Activated CD4-positive, CD25-positive, alpha-beta regulatory T cell treated with anti-CD3 and anti-CD28 coated beads, Interleukin-2, amount 50 U/mL, for 16 hours (primary cell): ENCODE measurements at places on chromosomes 13 and 19.

GRCh38 chr13:104442536-104442935, 1376.3 kb upstream of the SLC10A2 start:
- no peak for DNase-seq

DNA sequence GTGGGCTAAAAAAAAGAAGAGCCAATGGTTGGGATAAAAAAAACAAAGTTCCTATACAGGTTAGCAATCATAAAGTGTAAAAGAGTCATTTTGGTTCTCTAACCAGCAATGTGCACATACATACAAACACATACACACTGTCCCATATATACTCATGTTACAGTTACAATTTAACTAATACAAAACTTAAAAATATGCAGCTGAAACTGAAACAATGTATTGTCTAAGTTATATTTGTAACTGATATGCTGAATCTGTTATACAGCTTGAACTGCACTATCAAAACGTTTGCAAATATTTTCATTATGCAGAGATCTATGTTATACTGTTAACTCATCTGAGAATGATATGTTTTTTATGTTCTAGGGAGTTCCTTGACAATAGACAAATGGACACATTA, 173.7 kb downstream of the KLF12 start:
- no peak for DNase-seq

DNA sequence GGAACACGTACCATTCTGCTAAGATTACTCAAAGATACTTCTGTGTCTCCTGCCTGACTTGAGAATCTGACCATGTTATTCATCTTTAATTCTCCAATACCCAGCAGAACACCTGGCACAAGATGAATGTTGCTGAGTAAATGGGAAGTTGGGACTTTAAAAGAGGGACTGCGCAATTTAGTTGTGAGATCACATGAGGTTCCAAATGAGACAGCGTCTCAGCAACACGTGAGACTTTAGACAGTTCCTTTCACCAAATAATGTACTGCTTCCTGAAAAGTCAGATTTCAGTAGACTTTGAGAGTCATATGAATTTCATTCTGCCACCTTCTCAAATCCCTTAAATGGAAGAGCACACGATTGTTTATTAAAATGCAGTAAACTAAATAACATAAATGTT, 36.7 kb downstream of the DOCK9 start:
- no peak for DNase-seq

DNA sequence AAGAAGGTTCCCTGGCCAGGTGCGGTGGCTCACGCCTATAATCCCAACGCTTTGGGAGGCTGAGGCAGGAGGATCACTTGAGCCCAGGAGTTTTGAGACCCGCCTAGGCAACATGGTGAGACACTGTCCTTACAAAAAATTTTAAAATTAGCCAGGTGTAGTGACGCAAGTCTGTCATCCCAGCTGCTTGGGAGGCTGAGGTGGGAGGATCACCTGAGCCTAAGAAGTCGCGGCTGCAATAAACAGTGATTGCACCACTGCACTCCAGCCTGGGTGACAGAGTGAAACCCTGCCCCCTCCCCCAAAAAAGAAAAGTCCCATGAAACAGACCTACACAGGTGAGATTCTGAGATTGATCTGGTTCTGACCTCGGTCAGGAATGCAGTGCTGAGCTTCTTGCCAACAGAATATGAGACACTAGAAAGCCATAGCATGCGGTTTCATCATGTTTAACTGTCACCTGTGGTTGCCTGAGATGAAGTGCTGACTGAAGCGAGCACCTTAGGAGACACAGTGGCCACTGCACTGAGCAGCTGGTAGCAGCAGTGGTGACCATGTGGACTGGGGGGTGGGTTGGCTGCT, 2.0 kb upstream of the A1BG start:
- no peak for DNase-seq

- DNase-seq = no peak
These were observed 1046.9 kb downstream of the UQCRFS1 start for GRCh38 chr19:28166025-28166424.

DNA sequence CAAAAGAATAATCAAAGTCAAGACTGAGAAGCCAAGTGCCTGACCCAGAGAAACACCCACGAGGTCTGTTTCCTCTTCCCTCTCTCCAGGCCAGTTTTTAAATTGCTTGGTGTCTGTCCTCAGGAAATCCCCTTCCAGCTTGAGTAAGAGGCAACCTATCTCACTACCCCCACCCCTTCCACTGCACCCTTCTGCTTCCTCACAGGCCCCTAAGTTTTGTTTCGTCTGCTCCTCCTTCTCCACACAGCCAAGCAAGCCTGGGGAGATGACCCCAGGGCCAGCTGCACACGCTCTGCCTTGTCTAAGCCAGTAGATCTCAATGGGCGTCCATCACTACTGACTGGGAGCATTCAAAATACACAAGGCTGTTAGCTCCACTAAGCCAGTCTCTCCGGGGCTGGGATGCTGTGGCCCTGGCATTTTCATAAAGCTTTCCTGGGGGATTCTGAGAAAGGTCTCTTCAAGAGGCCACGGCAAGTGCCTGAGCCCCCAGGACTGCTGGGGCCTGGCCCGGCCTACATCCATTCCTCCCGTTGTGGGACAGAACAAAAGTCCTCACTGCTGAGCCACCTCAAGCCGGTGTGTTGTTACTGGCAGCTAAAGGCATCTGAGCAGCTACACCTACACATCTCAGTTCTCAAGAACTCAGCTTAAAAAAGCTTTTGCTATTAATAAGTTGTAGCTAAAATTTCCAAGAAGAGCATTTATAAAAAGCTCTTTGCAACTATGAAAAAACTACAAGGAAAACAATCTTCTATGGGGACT, 14.9 kb upstream of the IL4I1 start:
- DNase-seq = no peak

- no peak for DNase-seq
These were observed 1.3 kb downstream of the TRIP10 start for GRCh38 chr19:6740589-6741343.

DNA sequence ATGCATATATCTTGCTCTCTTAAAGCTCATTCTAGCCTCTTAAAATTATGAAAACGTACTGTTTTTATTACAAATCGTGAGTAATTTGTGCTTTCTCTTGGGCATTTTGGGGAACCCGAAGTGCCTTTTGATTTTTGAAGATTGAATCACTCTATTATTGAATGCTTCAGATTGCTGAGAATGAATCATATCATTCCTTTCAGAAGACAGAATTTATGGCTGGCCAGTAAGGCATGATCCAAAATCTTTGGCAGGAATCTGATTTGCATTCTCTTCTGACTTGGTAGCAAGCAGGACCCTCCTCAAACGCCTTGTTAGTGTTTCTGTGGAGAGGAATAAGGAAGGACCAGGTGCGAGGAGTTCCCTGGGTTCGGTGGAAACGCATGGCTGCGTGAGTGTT, 49.5 kb downstream of the STARD13 start:
- no peak for DNase-seq

DNA sequence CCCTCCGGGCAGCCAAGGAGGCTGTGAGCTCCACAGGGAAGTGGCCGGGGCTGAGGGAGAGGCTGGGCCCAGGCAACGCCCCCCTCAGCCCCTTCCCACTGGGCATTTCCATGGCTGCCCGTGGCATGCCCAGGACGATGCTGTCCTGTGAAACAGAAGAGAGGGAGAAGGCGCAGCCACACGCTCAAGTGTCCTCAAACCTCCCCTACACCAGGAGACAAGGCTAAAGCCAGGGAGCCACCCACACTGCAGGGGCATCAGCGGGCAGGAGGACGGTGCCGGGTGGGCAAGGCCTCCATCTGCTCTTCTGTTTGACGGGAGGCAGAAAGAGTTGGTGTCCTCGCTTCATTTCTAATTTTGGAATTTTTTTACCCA, 14.2 kb upstream of the PROZ start:
- DNase-seq = no peak

DNA sequence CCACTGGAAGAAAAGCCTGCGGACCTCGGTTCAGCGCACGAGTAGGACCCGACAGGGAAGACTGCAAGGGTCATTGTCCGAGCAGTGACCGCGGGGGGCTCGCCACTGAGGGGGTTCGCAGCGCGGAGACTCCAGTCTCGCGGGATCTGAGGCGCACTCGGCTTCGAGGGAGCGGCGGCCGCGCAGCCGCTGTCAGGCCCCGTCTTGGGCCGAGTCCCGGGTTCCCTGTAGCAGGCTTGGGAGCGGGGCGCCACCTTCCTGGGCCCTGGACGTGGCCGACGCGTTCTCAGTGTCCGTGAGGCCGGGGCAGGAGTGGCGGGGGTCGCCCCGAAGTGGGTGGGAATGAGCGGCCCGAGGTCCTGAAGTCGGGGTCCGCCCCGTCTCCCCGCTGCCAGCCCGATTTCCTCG, 474 bp upstream of the FAM174C start:
- DNase-seq = no peak

DNA sequence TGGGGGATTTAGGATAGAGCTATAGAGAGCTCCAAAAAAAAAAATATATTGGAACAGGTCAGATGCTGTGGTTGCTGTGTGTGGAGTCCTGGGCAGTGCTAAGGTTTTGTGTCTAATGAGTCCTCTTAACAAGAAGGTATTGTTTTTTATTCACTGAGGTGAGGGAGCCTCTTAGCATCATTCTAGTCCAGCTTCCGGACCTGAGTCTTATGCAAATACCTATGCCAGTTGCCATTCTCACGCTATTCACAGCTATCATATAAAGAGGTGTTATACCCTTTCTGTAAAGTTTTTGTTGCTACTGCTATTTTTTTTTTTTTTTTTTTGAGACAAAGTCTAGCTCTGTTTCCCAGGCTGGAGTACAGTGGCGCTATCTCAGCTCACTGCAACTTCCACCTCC, 1.4 kb downstream of the NLRP2 start:
- no peak for DNase-seq

- DNase-seq = no peak
These were observed 9.4 kb downstream of the CCDC124 start for GRCh38 chr19:17942181-17942580.

DNA sequence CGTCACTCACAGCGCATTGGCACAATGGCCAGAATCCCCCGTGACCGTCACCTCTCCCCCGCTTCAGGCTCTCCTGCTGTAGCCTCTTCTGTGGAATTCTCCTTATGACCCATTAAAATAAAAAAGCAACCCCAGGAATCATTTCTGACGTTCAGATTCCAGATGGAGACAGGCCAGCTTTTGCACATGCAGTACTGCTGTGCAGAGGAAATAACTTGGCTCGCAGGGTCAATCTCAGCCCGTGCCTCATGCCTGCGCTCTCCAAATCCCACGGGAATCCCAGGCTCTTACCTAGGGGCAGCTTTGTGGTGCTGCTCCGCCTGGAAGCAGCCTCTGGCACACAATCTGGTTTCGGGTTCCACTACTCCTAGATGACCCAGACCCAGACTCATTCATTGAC, 32.7 kb upstream of the SOX1 start:
- no peak for DNase-seq

DNA sequence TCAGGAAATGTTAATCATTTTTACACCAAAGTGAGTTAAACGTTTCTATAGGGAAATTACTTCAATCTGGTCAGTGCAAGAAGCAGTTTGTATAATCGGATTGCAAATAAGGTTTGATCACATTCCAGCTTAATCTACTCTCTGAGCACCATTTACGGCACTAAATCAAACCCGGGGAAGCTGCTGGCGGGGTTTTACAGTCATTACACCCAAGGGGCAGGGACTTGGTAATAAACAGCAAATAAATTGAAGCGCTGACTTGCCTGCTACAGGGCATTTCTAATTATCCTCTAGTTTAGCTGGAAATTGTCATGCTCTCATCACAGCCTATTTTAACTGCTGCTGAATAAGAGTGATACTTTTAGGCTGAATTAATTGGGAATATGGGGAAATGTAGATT, 152.1 kb upstream of the SOX21 start:
- DNase-seq = no peak

GRCh38 chr13:63307228-63307627, 1891.6 kb upstream of the PCDH20 start:
- no peak for DNase-seq

- no peak for DNase-seq
These were observed 4.7 kb upstream of the UBE2M start for GRCh38 chr19:58563034-58563573.

GRCh38 chr19:1861599-1862031, 1.8 kb downstream of the KLF16 start:
- DNase-seq = no peak

DNA sequence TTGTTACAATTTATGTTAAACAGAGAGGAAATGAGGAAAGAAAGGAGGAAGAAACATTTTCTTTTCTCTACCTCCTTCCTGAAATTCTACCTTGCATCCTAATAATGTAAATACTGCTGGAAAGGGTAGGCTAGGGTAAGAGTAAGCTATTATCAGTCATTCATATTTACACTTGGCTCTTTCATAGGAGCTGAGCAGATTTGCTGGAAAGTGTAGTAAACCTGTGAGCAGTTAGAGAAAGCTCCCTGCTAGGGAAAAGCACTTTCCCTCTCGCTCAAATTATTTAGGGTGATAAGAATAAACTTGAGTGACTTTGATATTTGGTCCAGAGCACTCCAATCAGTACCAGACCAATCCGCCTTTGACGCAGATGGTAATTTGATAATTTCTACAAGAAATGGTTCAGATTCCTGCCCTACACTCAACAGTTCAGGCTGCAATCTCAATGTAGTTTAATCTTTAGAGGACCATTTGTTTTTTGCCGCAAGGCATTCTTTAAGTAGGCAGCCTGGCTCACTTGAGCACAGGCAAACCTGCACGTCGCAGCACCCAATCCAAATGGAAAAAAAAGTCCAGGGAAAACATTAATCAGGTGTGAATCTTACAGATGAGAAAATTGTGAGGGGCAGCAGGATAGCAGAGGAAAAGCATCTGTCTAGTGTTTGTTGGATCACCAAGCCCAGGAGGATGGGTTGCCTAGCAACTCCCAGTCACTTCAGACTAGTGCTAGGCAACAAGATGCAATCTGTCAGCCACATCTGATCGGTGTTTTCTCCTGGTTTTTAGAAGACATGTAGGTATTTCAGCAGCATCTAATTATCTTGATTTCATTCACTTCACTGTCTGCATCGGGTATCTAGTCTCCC, 68.6 kb upstream of the KL start:
- DNase-seq = no peak

- DNase-seq = no peak
These were observed 130.1 kb downstream of the RGCC start for GRCh38 chr13:41587490-41587889.

GRCh38 chr13:20475927-20476691, 49.5 kb downstream of the CRYL1 start:
- DNase-seq = peak; percentile 49

DNA sequence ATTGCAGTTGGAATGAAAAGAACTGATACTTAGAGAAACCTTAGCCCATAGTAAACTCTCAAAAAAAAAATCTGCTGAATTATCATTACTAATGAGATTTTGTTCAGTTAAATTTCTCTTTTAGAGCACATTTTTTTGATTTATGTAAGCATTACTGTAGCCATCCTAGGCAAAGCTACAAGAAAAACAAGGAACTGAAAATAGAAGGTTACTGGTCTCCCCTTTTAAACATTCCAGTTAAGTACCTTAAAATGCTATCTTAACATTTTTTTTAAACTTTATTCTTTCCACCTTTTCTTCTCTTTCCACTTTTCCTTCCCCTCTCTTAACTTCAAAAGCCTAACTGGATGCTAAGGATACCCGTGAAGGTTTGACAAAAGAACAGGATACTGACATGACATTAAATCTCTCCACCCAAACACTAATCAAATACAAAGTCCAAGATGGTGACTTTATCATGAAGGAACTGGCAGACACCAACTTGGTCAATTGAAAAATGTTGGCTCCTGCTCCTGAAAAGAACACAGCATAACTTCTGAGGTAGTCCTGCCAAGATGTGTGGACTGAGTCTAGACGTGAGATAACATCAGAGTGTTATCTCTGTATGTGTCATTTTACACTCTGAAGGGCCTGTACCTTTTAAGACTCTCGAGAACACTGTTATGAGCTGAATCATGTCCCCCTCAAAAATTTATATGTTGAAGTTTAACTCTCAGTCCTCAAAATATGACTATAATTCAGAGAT, 29.5 kb upstream of the SACS start:
- no peak for DNase-seq

GRCh38 chr19:3366753-3367627, 607 bp downstream of the NFIC start:
- no peak for DNase-seq
